ENCODE measurements at places on chromosomes 2 and 18.

GRCh38 chr2:2879781-2880180, 497.8 kb downstream of the EIPR1 start:
- DNase-seq, result no peak

- DNase-seq, result no peak
These were observed 9.8 kb upstream of the ZCCHC2 start for GRCh38 chr18:62512996-62513395.

DNA sequence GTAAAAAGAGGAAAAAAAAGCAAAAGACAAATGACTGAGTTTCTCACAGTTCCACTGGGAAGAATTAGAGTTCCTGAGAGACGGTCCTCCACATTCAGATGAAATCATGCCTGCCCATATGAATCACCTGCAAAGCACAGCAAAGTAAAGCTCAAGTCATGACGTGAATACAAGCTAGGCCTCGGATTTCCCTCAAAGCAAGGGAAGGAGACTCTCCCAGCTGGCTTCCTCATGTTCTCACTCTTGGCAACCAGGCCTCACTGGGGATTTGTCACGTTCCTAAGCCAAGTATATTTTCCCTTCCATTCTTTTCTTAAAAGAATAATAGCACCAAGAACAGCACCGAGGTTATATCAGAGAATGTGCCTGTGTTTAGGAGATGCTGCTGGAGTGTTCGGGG, 47.0 kb downstream of the CYP27C1 start:
- no peak for DNase-seq

GRCh38 chr2:211453311-211453887, 897.0 kb downstream of the CPS1 start:
- no peak for DNase-seq

DNA sequence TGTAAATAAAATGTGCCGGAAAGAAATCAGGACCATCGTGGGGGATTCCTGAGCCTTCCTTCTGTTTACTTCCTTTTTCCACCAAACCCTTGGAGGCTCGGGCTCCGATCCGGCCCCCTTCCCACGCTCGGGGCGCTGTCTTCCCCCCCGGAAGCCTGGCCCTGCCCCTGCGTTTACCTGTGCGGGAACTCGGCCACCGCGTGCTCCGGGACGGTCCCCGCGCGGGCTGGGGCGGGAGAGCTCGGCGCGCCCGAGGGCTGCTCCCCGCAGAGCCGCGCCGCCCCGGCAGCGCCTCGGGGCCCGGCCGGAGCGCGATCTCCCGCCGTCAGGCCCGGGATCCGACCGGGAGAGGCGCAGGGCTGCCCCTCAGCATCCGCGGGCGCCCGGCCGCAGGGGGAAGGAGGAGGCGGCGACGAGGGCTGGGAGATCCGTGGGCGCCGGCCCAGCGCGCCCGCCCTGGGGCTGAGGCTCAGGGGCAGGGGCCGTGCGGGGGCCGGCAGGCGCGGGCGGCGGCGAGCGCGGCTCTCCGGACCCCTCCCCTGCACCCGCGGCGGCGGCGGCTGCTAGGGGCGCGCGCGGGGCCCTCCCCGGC, 435 bp downstream of the ADCY3 start:
- DNase-seq, result no peak

DNA sequence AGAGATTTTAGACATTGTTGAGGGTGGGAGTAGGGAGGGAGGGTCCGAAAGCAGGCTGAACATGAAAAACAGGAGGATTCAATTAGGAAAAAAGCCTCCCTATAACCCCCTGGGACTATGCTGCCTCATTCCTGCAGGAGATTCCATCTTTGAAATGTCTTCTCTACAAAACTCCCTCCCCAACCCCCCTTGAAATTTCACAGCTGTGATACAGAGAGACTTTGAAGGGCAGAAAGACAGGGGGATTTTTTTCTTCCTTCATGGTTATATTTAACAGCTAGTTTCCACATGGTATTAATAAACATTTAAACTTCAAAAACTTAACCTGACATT, 57.6 kb downstream of the TRIB2 start:
- no peak for DNase-seq

- DNase-seq, result no peak
These were observed 22.9 kb downstream of the ITGAV start for GRCh38 chr2:186612555-186613440.

- DNase-seq, result no peak
These were observed 112.0 kb downstream of the ACTR3 start for GRCh38 chr2:114001937-114002336.

DNA sequence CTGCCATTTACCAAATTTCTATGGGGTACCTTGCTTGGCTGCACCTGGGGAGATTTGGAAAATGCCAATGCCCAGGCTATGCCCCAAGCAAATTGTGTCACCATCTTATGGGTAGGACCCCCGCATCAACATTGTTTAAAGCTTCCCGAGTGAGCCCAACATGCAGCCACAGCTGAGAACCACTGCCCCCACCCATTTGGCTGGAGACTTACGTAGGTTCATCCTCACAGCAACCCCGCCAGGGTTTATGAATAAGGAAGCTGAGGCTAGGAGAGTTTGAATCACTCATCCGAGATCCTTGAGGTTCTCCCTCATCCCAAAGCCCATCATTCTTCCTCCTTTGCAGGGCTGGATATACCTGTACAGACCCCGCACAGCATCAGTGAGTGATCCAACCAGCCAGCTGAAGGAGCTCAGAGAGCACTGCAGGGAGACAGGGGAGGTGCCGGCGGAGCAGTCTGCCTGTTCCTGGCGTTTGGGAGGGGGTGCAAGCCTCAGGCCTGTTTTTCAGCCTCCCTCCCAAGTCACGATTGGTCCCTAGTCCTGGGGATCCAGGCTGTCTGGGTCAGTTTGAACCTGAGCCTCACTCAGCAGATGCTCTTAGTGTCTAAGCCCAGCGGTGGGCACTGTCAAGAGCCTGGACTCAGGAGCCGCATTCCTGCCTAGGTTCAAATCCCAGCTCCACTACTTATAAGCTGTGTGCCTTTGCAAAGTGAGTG, 164.9 kb downstream of the SMAD7 start:
- DNase-seq, result no peak

- DNase-seq, result no peak
These were observed 169.9 kb downstream of the BCL11A start for GRCh38 chr2:60383401-60384143.

DNA sequence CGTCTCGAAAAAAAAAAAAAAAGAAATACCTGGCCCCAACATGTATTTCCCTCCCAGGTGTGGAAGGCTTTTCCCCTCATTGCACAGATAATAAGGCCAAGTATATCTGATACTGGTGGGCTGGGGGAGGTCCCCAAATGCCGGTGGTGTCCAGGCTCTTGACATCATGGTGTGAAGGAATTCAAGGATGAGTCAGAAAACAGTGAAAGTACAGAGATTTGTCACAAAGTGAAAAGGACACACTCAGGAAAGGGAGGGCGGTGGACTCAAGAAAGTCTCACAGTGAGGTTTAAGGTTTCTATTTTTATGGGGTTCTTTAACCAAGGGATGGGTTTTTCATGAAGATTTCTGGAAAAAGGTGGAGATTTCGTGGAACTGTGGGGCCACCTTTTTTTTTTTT, 37.8 kb upstream of the FZD5 start:
- DNase-seq, result no peak

GRCh38 chr2:240648155-240648649, 22.9 kb downstream of the GPR35 start:
- no peak for DNase-seq

DNA sequence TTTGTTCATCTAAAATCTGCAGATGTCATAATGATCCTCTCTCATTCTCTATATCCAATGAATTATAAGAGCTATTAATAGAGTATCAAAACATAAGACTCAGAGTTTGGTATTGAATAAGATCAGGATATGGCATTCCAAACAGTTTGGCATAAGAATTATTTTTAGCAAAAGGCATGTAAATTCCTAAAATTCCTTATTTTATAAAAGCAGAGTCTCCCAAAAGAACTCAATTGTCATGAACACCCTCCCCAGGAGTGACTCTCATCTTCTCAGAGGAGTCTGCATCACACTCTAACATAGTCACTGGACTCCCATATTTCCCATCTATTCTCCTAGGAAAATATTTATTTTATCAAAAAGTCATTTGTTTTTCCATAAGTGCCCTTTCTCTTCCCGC, 1710.2 kb upstream of the SLC39A10 start:
- DNase-seq, result no peak

DNA sequence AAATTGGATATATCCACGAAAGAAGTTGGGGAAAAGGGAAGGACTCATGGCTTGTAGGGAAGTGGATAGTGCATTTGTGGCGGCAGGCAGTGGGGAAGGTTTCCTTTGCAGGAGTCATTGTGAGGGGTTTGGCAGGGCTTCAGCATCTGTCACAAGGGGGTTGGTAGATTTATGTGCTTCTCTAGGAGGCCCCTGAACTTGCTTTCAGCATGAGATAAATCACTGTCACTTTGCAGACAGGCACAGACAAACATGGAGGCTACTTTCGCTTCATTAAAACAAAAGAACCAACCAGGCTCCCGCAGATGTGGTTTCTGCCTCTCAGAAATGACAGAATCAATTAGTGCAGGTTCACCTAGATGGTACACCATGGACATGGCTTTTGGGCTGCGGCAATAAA, 340.7 kb downstream of the TGIF1 start:
- no peak for DNase-seq

- DNase-seq, result no peak
These were observed 285.7 kb upstream of the DCC start for GRCh38 chr18:52054324-52054723.

DNA sequence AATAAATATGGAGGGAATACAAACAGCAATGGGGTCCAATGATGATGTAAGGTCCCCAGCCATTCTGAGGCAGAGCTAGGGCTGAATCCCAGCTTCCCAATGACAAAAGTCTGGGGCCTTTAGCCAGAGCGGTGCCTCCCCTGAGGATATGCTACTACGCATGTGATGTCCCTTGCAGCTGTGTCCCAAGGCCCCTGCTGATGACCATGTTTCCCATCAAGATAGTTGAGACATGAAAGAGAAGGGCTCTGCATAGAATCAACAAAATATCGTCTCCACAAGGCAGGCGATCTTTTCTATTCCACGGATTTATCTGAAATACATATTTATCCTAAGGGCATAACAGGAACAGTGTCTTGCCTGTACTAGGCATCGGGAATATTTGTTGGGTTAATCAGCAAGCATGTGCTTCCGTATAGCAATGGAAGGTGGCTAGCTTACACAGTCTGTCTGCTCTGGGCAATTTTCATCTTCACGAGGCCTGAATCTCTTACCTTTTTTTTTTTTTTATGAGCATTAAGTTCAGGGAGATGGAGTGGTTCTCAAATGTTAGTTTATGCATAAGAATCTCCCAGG, 284.6 kb downstream of the CNTNAP5 start:
- no peak for DNase-seq

DNA sequence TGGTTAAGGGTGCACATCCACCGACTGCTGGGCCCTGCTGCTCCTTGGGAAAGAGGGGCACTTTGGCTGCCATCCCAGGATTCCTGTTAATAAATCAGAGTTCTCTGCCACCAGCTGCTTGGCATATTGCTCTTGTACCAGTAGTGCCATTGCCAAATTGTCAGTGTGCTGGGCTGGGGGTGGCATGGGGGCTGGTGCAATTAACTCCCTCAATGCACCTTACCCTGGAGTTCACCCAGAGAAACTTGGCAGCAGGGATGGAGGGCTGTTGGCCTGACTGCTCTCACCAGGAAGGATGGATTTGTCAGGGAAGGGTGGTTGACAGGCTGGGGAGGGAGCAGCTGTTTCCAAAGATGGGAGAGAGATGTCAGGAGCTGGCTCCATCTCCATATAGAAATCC, 94.6 kb upstream of the SKOR2 start:
- DNase-seq, result no peak

- no peak for DNase-seq
These were observed 69.3 kb upstream of the HK2 start for GRCh38 chr2:74764429-74765272.

DNA sequence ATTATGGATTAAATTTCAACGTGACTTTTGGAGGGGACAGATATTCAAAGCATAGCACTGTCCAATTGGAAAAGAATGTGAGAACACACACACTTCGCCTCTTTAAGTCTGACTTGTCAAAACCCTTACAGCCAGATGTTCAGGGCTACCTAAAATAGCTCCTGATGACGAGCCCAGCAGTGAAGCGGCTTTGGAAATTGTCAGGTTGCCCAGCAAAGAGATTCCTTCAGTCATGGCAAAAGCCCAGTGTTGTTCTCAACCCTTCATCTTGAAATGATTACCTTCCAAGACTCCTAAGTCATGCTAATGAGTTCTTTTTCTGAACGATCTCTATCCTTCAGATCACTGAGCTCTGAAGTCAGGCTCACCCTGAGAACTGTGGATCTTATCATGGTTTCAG, 436.6 kb downstream of the LRATD1 start:
- DNase-seq, result no peak

GRCh38 chr18:58362027-58362575, 266.8 kb downstream of the ALPK2 start:
- DNase-seq, result no peak

GRCh38 chr18:23231340-23232021, 96.2 kb downstream of the CABLES1 start:
- no peak for DNase-seq

GRCh38 chr2:187124529-187124928, 275.6 kb upstream of the ZSWIM2 start:
- no peak for DNase-seq
